ENCODE measurements at places on chromosomes 2 and 18. TPM values are rescaled to one million over a fixed set of nuclear protein-coding genes. Genes with fewer than 3 reads are reported as not detected.

DNA sequence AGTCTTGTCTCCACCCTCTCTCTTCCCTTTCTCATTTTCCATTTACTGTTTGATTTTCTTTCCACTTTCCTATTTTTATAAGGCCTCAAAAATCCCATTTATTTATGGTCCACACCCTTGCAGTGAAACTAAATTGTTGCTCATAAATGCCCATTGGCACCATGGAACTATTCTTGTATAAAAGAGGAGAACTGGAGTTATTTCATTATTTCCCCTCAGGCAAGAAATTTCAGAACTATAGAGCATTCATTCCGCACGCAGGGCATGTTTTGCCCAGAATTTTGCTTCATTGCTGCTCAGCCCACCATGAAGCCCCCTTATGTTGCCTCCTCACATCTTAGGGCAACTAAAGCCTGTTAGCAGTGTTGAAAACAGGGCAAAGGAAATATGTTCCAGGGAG lies 113.7 kb upstream of the MMADHC start:
- no peak for DNase-seq

DNA sequence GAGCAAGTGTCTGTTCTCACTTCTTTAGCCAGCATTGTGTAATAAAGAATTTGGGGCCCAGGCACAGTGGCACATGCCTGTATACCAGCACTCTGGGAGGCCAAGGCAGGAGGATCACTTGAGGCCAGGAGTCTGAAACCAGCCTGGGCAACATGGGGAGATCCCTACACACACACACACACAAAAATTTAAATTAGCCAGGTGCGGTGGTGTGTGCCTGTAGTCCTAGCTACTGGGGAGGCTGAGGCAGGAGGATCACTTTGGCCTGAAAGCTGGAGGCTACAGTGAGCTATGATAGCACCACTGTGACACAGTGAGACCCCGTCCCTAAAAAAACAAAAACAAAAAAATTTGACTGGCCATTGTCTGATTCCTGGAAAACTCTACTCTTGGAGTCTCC lies 8.3 kb downstream of the REV1 start:
- DNase-seq = no peak

GRCh38 chr18:10120622-10121021 lies 206.8 kb downstream of the VAPA start:
- no peak for DNase-seq

DNA sequence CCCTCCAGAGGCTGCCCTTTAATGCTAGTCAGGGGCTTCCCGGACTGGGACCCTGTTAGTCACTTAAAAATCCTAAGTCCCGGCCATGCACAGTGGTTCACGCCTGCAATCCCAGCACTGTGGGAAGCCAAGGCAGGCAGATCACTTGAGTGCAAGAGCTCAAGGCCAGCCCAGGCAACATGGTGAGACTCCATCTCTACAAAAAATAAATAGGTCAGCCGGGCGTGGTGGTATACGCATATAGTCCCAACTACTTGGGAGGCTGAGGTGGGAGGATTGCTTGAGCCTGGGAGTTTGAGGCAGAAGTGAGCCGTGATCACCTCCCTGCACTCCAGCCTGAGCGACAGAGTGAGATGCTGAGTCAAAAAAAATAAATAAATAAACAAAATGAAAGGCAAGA lies 17.2 kb upstream of the KCNG2 start:
- peak; percentile 35 for DNase-seq

- DNase-seq = no peak
Observed at GRCh38 chr18:8643326-8643878, 34.2 kb downstream of the RAB12 start.

DNA sequence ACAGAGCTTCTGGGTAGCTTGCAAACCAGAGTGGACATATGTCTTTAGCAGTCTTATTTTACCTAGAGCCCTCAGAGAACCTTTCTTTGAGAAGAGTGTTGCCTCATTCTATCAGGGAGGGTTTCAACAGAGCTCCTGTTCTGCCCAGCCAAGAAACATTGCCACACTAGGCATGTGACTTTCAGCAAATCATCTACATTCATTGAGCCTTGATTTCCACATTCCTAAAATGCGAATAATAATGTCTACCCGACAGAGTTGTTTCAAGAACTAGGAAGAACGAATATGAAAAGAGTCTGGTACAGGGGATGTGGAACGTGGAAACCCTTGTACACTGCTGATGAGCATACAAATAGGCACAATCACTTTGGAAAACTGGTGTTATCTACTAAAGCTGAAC lies 7.8 kb upstream of the PRKAG3 start:
- DNase-seq = no peak

DNA sequence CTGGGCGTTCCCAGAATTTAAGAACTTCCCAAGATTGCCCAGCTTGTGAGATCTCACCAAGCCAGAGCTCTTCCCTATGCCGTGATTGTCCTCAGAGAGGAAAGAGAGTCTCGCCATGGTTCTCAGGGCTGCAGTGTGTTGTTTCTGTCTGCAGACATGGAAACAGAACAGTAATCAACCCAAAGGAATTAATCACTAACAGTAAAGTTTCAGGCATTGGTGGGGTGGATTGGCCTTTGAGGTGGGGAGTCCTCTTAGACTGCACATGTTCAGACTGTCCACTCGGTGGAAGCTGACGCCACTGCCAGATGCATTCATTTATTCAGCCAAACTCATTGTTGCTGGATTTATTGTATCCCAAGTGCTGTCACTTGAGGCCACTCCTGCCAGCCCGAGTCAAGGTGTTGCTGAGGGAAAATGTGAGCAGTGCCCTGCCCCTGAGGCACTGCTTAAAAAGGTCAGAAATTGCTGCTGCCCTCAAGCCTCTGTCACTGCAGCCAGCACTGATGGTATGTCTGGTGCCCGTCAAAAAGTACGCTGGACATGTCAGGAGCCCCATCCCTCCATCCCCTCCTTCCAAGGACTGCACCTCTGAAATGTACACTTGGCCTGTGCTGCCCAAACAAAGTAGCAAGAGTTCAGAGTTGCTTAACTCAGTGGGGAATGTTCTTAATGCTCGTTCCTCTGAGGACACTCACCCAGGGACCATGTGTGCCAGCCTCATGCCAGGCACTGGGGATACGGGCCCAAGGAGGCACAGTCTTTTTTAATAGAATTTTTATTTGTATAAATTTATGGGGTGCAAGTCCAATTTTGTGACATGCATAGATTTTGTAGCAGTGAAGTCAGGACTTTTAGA lies 201.0 kb downstream of the GLI2 start:
- DNase-seq = no peak

DNA sequence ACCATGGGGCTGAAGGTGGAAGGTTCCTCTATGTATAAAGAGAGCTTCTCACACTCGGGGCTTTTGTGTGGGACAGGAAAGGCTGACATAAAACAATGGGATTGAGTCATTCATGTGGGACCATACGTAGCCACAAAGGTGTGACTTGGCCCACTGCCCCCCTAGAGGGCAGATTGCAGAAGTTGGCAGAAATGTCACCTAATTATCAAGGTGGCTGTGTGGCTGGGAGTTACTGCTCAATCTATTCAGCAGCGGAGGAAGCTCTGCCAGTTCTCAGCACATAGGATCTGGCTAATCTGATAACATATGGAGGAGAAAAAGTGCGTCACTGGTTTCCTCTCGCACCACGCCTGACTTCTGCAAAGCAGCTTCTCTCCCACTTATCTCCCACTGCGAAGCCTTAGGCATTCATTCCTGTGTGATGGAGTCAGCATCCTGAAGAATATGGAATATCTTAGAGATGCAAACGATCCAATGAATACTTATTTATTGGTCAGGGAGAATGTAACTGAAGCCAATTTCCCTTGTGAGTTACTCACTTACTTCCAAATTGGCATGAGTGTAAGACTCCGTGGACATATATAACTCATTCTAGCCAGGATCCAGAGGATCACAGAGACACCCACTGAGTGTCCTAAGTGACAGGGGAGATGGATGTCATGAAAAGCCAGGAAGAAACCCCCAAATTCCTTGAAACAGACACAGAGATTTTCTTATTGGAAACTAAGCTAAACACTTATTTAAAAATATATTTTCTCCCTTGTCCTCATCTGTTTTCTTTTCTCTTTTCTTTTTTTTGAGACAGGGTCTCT lies 344.8 kb downstream of the TGIF1 start:
- no peak for DNase-seq

DNA sequence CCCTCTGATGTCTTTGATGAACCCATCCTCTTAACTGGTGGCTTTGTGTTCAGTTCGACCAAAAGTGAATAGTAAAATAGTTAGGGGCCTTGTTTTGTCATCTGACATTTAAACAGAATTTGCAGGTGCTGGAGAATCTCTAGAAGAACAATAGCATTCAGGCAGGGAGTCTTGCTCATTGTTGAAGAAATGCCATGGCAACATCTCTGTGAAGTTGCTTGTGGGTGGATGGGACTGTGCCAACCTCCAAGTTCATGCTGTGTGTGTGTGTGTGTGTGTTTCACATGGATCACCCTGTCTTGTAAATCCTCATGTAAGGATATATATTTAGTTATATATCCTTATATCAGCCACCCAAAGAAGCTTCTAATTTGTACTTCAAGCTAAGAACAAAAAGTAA lies 66.7 kb downstream of the SKA1 start:
- DNase-seq = no peak

- DNase-seq = no peak
Observed at GRCh38 chr2:111675419-111676194, 208.4 kb downstream of the ANAPC1 start.

GRCh38 chr2:123061534-123061933 lies 963.6 kb upstream of the CNTNAP5 start:
- DNase-seq = no peak

GRCh38 chr18:5524660-5525059 lies 19.1 kb downstream of the EPB41L3 start:
- DNase-seq = no peak

- DNase-seq = no peak
Observed at GRCh38 chr2:121547646-121548045, 17.0 kb downstream of the RNU4ATAC start.

- DNase-seq = no peak
Observed at GRCh38 chr18:650428-650858, 7.0 kb upstream of the TYMS start.

DNA sequence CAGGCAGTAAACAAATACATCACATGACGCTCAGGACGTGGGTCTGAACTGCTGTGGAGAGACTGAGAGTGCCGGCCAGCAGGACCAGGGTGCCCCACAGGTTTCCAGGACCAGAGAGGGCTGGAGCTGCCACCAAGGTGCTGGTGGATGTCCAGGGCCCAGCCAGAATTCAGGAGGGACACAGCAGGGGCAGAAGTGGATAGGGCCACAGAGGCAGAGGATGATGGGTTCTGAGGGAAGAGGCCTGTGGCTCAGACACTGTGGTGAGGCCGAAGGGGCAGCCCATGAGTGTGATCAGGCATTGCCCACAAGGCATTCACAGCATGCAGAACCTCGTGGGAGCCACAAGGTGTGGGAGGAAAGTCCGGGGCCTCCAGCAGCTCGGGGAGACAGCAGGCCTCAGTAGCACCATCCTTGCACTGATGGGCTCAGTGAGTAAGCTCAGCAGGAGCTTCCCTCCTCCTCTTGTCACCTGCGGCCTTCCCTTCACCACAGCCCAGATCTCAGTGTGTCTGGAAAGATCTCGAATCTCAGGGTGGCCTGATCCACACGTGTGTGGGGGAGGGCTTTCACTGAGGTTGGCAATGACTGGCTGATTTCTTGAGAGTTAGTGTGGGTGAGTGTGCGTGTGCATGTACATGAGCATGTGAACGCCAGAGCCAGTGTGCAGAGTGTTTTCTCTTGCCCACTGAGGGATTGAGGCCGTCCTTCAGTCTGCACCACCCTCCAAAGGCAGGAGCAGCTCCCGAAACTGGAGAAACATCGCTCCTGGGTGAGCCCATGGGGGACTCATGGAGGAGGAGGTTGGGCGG lies 181.8 kb upstream of the RAB6C start:
- DNase-seq = no peak

TFCP2L1 gene
- 0.16 TPM for total RNA-seq

COL6A3 gene
- total RNA-seq = 544 TPM

TCF23 gene
- 0.04 TPM for total RNA-seq

TMEM37 gene
- 13.6 TPM for total RNA-seq

Measured in mesothelial cell of epicardium (in vitro differentiated cells).